ENCODE measurements at places on chromosomes 6 and 20.

- no peak for DNase-seq
These were observed 172.6 kb downstream of the BMP2 start for GRCh38 chr20:6940048-6940447.

DNA sequence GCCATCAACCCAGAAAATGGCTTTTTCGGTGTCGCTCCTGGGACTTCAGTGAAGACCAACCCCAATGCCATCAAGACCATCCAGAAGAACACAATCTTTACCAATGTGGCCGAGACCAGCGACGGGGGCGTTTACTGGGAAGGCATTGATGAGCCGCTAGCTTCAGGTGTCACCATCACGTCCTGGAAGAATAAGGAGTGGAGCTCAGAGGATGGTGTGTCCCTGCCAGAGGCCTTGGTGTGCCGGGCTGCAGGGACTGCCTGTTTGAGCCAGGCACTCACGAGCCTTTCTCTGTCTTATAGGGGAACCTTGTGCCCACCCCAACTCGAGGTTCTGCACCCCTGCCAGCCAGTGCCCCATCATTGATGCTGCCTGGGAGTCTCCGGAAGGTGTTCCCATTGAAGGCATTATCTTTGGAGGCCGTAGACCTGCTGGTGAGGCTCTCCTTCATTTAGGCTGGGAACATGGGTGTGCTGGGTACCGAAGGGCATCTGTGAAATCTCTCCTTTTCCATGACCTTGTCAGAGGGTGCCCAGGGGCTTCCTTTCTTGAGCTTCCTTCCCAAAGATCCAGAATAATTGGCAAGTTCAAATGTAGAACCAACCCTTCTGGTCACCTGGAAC is 3.4 kb downstream of the PCK1 start:
- no peak for DNase-seq

GRCh38 chr6:162887981-162888689 is 160.4 kb downstream of the PACRG start:
- no peak for DNase-seq

DNA sequence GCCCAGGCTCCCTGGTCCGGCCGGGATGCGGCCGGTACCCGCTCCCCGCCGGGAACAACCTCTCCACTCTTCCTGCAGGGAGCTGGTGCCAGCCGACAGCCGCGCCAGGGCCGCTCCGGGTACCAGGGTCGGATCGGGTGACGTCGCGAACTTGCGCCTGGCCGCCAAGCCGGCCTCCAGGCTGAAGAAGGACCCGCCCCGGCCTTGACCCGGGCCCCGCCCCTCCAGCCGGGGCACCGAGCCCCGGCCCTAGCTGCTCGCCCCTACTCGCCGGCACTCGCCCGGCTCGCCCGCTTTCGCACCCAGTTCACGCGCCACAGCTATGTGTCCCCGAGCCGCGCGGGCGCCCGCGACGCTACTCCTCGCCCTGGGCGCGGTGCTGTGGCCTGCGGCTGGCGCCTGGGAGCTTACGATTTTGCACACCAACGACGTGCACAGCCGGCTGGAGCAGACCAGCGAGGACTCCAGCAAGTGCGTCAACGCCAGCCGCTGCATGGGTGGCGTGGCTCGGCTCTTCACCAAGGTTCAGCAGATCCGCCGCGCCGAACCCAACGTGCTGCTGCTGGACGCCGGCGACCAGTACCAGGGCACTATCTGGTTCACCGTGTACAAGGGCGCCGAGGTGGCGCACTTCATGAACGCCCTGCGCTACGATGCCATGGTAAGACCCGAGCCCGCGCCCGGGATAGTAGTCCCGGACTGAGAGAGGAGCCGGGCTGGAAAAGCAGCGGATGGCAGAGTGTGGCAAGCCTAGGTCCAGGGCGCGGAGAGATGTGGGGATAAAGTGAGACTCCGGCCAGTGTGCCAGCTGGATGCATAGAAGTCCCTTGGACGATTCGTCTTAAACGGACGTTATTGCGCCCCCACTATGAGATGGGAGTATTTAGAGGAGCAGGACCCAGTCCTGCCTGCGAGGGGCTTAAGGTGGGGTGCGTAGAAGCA is at the start of gene NT5E:
TSS of gene NT5E (plus strand) at position 266 of the 942 bp plus-strand sequence. CDS start at position 323, 57 bp downstream.
- no peak for DNase-seq

DNA sequence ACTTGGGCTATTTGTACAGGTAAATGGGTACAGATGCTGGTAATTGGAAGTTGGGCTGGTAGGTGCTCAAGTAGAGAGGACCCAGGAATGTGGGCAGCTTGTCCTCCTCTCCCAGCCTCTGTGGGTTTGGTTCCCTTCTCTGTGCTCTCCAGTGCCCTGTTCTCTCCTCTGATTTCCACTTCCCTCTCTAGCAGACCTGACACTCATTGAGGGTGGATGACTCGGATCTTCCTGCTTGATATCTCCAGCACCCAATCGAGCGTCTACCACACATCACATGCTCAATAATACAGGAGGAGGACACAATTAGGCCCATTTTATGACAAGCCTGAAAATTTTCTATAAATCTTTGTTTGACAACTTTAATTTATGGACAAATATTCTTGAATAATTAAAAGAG is 23.7 kb downstream of the CST1 start:
- no peak for DNase-seq

DNA sequence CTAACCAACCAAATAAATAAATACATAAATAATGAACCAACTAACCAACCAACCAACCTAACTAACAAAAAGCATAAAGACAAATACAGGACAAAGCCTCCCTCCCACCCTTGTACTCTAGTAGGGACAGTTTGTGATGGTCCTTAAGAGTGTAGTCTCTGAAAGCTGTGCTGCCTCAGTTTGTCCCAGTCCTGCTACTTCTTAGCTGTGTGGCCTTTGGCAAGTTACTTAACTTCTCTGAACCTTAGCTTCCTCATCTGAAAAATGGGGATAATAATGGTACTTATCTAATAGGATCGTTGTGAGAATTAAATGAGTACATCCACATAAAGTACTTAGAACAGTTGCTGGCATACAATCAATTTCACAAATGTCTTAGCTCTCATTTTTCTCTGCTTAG is 232.6 kb upstream of the SUPT3H start:
- no peak for DNase-seq

- no peak for DNase-seq
These were observed 171.1 kb downstream of the MCHR2 start for GRCh38 chr6:99822741-99823512.

DNA sequence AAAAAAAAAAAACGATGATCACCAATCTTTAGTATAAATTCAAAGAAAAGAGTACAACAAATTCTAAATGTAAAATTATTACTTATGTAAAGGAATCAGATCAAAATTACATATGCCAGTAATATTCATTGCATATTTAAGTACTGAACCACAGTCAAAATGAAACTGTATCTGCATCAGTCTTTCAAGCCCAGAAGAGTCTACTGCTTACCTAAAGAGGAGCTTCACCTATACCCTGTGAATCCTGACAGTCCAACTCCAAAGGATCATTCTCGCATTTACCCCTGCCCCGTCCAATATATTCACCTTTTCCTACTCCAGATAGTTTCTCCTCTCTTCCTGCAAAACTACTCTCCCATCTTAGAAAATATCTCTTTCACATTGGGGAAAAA is 9.2 kb downstream of the ATG5 start:
- DNase-seq = no peak

GRCh38 chr20:4916971-4917881 is 84.1 kb downstream of the SLC23A2 start:
- no peak for DNase-seq

- no peak for DNase-seq
These were observed 315.8 kb upstream of the SOX4 start for GRCh38 chr6:21277601-21278374.

DNA sequence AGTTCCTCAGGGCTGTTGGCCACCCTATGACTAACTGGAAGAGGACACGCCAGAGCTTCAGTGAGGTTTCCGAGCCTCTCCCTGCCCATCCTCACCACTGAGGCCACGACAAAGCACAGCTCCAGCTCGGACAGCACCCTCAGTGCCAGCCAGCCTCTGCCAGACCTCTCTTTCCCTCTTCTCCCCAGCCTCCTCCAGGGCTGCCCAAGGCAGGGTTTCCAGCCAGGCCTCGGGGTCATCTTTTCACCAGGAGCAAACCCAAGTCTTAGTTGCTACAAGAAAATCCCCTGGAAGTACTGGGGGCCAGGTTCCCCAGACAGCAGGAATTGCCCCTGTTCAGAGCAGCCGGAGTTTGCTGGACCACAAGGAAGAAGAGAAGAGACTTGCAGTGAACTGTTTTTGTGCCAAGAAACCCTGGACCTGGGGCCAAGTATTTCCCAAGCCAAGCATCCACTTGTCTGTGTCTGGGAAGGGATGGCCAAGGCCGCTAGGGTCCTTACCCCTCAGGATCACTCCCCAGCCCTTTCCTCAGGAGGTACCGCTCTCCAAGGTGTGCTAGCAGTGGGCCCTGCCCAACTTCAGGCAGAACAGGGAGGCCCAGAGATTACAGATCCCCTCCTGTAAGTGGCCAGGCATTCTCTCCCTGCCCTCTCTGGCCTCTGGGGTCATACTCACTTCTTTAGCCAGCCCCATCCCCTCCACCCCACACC is 41.6 kb downstream of the PLAGL2 start:
- no peak for DNase-seq

- no peak for DNase-seq
These were observed 24.9 kb downstream of the NCR2 start for GRCh38 chr6:41360314-41360685.

DNA sequence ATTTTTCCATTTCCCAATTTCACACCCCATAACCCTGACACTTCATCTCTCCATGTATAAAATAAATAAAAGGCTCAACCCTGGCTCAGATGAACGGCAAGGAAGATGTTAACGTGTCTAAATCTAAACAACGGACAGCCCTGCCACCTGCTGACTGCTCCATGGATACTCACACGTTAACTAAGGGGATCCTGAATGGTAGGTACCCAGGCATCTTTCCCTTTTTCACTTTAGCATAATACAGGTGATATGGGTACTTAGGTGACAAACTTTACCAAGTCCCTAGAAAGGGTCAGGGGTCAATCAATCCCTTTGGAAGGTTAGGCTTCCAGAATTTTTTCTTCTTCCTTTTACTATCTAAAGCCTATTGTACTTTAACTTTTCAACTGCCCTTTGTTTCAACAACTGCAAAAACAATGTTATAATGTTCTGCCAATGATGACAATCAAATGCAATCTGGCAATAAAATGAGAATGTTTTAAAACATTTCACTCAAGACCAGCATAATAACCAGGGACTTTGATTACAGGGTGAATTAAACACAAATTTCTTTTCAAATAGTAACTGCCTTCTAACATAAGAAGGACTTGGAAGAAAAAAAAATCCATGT is 52.4 kb upstream of the IPCEF1 start:
- DNase-seq = no peak

GRCh38 chr6:49790341-49790740 is 3.3 kb upstream of the PGK2 start:
- no peak for DNase-seq

DNA sequence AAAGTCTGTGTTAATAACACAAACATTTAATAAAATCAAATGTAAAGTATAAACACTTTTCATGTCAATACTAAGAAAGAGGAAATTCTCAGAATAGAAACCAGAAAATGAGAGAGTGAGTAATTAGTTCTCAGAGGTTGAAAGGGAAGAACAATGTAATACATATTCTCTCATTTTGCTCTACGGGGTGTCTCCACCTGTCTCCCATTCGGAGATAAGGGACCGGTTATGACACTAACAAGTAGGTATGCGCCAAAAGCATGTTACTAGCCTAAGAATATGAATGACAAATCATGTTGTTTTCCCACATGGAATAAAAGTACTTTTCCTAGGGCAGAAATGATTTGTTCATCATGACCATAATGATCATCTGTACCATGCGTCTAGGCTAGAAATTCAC is 35.6 kb upstream of the PRELID3B start:
- DNase-seq = no peak

GRCh38 chr6:87904011-87904410 is 143.6 kb upstream of the SPACA1 start:
- no peak for DNase-seq

DNA sequence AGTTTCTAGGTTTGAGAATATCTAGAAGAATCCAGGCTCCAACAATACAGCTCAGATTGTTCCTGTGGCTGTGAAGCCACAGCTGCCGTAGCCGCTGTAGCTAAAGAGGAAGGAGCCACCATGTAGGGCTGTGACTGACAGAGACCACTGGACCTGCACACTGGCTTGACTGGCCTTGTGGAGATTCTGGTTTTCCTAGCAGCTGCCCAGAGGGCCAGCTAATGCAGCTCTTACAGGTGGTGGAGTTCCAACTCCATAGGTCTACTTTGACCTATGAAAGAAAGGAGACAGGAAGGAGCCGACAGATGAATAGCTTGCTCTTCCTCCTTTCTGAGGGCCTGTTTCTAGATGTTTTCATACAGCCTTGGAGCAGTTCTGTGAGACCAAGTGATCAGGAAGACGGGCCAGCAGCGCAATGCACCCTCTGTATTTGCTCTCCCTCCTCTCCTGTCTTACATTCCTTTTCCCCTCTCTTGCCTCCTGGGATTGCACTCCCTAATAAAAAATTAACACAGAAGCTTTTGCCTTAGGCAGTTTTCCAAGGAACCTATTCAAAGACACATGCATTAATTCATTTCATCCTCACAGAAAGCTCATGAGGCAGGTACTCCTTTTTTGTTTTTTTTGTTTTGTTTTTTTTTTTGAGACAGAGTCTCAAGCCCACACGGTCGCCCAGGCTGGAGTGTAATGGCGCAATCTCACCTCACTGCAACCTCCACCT is 51.8 kb upstream of the MYB start:
- no peak for DNase-seq

DNA sequence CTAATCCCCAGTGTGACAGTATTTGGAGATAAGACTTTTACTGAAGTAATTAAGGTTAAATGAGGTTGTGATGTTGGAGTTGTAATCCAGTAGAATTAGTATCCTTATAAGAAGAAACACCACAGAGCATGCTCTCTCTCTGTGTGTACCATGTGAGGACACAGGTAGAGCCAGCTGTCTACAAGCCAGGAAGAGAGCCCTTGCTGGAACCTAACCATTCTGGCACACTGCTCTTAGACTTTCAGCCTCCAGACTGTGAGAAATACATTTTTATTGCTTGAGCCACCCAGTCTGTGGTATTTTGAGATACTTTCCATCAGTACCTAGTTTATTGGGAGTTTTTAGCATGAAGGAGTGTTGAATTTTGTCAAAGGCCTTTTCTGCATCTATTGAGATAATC is 110.2 kb downstream of the PHF3 start:
- no peak for DNase-seq

GRCh38 chr6:125132058-125132457 is 21.5 kb upstream of the TPD52L1 start:
- DNase-seq = no peak

DNA sequence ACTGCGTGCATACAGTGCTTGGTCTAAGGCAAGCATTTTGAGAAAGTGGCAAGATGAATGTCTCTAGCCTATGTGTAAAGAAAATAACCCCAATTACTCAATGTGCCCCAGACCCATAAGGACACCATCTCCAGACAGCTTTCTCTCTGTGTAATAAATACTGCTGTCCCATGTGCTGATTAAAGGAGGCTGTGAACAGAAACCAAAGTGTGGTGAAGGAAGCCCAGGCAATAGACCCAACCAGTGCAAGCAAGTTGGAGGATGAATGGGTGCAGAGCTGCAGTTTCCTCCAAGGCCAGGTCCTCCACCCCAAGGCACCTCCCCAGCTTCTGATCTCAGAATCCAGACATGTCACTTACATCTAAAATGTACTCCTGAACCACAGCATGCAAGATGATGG is 60.6 kb downstream of the TRAM2 start:
- DNase-seq = no peak
